ENCODE measurements at places on chromosomes 4 and X.

DNA sequence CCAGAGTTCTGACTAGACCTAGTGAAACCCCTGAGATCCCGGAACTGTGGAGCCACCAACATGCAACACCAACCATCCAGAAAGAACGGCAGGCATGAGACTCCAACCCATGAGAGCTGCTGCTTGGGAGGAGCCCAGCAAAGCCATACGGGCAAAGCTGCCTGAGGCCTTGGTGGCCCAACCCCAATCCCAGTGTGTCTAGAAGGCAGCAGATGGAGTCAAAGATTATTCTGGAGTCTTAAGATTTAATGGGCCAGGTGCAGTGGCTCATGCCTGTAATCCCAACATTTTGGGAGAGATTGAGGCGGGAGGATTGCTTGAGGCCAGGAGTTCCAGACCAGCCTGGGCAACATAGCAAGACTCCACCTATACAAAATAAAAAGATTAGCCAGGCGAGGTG, 49.2 kb upstream of the PDK3 start:
- no peak for DNase-seq

- DNase-seq = peak; percentile 84
These were observed 9.6 kb upstream of the EXOSC9 start for GRCh38 chr4:121791481-121791880.

- DNase-seq = no peak
These were observed 40.3 kb upstream of the CENPU start for GRCh38 chr4:184774152-184774551.

GRCh38 chrX:134186362-134187121, 50.4 kb upstream of the CCDC160 start:
- no peak for DNase-seq

DNA sequence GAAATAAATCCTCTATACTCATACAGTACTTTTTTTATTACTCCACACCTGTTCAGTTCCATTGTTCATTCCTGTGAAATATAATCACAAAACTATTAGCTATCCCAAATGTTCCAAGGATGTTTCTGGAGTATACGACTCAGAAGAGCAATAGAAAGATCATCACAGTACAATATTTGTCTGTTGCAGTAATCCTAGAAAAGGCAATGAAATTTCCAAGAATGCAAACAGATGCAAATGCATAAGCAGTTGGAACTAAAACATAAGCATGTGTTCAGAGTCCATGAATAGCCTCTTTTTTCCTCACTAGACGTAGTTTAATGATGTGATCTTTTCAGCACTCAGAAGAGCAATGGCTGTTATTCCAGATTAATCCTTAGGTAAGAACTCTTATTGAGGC, 55.2 kb downstream of the RTL3 start:
- DNase-seq = no peak

GRCh38 chr4:3735196-3735595, 31.0 kb upstream of the ADRA2C start:
- no peak for DNase-seq

DNA sequence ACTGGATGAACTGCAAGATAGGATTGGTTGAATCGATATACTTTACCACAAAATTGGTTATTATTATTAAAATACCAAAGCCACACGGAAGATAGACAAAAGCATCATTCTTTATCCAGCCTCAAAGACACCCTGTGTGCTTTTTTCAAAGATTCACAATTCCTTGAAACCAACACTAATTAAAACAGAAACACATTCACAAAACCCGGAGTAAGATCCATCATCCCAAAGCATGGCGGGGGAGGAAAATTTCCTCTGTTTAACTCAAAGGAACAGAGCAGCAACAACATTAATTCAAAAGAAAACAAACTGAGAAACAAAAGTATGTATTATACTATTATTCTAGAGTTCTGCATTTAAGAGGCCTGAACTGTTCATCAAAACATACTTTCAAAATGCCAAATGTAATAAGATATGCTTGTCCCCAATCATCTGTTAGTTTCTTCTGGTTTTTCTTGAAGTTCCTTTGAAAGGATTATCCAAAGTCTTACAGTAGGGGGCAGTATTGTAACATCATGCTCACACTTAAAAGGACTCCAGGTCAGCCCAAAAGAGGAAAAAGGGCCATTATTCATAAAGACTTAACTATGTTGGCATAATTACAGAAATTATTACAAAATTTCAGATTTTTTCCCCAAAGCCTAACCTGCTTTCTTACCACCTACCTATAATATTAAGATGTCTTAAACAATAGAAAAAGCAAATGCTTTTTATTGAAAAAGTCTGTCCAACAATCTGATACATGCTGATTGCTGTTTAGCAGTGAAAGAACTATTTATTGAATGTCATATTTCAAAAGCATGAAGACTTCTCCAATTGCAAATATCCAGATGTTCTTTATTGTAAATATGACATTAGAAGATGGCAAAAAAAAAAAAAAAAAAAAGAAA, 168.7 kb downstream of the SCFD2 start:
- DNase-seq = no peak

DNA sequence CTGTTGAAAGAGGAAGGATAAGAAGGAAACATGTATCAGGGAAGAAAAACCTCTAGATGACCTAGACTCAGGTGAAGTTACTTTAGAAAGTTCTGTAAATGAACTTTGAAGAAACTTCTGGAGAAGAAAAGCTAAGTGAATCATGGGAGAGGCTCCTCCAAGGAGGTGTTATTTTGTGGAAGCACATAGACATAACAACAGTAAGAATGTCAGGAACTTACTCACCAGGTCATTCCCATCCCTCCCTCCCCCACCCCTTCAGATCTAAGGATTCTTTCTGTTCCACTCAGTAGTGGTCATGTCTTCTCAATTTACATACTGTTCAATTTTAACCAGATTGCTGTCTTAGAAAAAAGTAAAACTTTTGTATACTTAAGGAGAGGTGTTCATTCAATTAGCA, 310.5 kb upstream of the DDX53 start:
- no peak for DNase-seq

DNA sequence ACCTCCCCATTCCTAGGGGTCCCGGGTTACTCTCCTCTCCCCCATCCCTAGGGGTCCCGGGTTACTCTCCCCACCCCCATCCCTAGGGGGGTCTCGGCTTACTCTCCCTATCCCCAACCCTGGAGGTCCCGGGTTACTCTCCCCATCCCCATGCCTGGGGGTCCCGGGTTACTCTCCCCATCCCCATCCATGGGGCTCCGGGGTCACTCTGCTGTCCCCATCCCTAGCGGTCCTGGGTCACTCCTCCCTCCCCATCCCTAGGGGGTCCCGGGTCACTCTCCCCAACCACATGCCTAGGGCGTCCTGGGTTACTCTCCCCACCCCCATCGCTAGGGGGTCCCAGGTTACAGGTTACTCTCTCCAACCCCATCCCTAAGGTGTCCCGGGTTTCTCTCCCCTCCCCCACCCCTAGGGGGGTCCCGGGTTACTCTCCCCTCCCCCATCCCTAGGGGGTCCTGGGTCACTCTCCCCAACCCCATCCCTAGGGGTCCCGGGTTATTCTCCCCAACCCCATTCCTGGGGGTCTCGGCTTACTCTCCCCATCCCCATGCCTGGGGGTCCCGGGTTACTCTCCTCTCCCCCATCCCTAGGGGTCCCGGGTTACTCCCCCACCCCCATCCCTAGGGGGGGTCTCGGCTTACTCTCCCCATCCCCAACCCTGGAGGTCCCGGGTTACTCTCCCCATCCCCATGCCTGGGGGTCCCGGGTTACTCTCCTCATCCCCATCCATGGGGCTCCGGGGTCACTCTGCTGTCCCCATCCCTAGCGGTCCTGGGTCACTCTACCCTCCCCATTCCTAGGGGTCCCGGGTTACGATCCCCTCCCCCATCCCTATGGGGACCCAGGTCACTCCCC, 821 bp downstream of the ASMTL start:
- no peak for DNase-seq

DNA sequence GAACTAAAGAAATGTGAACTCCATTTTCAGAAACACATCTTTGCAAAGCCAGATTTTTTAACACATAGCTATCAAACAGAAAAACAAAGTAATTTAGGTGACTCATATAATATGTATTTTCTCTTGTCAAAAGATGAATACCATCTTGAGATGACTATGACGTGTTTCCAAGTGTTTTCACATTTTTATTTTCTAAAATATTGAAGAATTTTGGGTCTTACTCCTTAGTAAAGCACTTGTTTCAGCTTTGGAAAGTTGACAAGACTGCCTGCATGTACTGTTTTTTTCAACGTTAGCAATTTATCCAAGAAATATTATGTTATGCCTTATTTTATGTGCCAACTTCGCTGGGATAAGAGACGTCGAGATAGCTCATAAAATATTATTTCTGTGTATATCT, 733.9 kb upstream of the EPHA5 start:
- no peak for DNase-seq

Measured in BJ (cell line).